Foreskin keratinocyte (primary cell): ENCODE measurements at places on chromosomes 7 and 10. TPM values are rescaled to one million over a fixed set of nuclear protein-coding genes. Genes with fewer than 3 reads are reported as not detected.

GRCh38 chr10:92052088-92052487, 128.5 kb downstream of the BTAF1 start:
- DNase-seq, result no peak

DNA sequence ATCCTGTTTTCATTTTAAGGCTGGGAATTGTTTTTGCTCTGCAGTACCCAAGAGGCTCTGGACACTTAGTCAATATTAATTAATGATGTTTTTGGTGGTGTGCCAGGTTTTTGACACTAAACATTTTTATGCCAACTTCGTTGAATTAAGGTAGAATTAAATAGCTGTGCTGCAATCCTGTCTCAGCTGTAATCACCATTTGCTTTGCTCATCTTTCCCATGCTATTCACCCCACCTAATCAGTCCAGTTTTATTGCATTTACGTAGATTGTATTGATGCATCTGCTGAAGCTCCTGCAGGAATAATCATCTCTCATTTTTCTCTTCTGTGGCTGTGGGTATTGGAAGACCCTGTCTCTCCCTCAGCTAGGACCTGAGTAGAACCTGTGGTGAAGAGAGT, 52.6 kb upstream of the TRUB1 start:
- DNase-seq, result no peak

- no peak for DNase-seq
Observed at GRCh38 chr7:88185650-88186049, 34.2 kb downstream of the SRI start.

GRCh38 chr10:3616880-3617279, 168.1 kb downstream of the KLF6 start:
- DNase-seq, result no peak

DNA sequence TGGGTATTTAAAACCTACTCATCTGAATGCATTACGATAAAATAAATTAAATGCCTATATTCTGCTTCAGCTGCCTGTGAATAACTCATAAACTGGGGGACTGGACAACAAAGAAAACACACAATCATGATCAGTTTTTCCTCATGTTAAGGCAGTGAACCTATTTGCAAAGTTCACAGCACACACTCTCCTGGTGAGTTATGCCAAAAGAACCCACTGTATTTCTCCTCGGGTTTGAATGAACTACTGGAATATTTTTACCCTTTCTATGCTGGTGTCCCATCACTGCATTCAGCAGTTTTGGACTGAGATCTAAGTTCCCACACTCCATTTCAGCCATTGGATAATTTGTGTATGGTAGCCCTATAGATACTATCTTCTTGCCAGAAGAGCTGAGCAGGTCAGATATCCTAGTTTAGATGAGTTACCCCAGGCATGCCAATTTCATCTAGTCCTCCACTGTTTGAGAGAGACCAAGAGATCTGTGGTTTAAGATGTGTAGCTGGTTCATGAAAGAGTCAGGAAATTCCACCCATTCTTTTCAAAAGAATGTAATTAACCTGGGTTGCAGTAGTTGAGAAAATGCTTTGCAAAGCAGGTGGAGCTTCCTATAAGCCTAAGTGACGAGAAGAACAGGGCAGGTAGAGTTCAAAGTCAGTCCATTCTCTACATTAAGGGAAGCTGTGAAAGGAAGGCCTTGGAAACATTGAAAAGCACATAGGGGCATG, 101.7 kb downstream of the PLXDC2 start:
- DNase-seq, result no peak

DNA sequence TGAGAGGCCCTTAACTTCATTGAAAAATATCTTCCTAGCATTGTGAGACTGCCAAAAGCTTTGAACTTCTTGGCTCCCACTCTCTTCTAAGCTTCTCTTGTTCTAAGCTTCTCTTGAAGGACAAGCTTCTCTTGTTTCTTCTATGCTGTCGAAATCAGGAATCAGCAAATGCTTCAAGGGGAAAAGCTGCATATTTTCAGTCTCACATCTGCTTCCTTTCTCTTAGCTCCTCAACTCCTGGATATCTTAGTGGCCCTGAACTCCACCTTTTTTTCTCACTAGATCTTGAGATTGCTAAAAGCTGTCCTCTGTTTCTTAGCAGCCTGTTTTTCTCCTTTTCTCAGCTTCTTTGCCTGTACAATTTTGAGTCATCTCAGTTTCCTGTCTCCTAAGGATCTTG, 73.0 kb downstream of the NEUROD6 start:
- peak; percentile 7 for DNase-seq

DNA sequence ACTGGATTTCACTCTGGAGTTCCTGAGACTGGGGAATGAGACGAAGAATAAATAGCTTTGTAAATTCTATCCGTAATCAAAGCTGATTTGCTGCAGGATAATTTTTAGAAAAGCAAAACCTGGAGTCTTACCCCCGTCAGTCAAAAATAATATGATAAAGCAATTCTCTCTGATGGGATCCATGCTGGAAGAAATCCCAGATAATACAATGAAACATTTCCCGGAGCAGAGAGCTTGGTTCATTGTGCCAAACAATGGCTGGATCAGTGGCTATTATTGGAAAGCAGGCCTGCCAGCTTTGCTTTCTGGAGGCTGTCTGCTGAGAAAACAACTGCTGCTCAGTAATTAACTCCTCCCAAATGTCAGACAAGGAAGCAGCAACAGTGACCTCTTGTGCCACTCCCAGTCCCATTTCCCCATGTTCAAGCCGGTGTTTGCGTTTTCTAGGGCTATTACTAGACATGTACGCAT, 609.4 kb upstream of the PCDH15 start:
- peak; percentile 6 for DNase-seq

GRCh38 chr7:43618073-43618472, 35.2 kb downstream of the STK17A start:
- DNase-seq, result no peak

- no peak for DNase-seq
Observed at GRCh38 chr10:73576178-73576889, 14.8 kb downstream of the USP54 start.

DNA sequence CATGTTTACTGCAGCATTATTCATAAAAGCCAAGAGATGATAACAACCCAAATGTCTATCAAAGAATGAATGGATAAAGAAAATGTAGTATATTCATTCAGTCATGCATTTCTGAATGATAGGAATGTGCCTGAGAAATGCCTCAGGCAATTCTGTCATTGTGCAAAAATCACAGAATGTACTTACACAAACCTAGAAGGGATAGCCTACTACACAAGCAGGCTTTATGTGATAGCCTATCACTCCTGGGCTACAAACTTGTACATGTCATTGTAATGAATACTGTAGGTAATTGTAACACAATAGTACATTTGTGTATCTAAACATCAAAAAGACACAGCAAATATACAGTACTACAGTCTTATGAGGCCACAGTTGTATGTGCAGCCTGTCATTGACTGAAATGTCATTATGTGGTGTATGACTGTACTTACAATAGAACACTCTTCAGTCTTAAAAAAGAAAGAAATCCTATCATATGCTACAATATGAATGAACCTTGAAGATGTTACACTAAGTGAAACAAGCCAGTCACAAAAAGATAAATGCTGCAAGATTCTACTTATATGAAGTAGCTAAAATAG, 141.8 kb upstream of the GPR22 start:
- DNase-seq, result peak; percentile 79

GRCh38 chr10:129418496-129419225, 48.4 kb upstream of the MGMT start:
- no peak for DNase-seq

DNA sequence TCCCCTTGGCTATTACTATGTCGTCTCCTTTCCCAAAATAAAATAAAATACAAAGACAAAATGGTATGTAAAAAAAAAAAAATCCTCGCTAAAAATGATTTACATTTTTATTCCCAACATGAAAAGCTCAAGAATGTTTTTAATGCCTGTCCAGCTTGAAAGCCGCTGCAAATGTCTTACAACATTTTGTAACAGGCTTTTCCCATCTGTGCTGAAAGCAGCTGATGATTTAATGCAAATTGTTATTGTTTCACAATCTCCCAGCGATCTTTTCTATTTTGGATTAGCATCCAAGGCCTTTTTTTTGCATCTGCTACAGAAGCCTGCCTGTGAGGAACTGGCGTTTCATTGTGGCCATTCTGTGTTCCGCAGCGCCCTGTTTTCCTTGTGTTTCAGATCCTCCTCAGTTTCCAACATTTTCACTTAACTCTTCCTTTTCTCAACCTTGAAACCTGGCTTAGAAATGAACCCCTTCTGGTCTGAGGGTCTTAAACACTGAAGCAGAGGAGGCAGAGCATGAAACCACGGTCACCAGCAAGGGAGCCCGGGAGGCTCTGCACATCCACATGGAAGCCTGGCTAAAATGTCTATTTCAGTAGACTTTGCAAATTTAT, 712.1 kb downstream of the PARD3 start:
- no peak for DNase-seq

GRCh38 chr7:117095055-117095454, 141.8 kb downstream of the ST7 start:
- no peak for DNase-seq

GRCh38 chr7:123797673-123798531, 47.1 kb upstream of the HYAL4 start:
- peak; percentile 97 for DNase-seq

GRCh38 chr10:112985690-112986543, 35.9 kb downstream of the TCF7L2 start:
- DNase-seq, result no peak

DNA sequence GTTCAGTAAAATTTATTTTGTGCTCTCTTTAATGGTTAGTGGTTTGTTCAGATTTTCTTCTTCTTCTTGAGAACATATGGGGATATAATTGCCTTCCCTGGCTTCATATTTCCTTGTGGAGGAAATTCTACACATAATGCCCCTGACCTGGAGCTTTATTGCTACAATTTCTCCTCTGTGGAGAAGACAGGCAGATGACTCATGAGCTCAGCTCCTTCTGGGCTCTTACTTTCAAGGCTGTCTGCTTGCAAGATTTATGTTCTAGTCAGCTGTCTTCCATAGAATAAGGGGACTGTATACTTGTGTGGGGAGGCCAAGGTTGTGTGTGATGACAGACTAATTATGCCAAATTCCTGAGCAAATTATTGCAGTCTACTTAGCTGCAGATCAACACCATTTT, 1.6 kb downstream of the LRRD1 start:
- peak; percentile 9 for DNase-seq

GRCh38 chr7:151025924-151026671, 1.8 kb upstream of the ATG9B start:
- peak; percentile 87 for DNase-seq

DNA sequence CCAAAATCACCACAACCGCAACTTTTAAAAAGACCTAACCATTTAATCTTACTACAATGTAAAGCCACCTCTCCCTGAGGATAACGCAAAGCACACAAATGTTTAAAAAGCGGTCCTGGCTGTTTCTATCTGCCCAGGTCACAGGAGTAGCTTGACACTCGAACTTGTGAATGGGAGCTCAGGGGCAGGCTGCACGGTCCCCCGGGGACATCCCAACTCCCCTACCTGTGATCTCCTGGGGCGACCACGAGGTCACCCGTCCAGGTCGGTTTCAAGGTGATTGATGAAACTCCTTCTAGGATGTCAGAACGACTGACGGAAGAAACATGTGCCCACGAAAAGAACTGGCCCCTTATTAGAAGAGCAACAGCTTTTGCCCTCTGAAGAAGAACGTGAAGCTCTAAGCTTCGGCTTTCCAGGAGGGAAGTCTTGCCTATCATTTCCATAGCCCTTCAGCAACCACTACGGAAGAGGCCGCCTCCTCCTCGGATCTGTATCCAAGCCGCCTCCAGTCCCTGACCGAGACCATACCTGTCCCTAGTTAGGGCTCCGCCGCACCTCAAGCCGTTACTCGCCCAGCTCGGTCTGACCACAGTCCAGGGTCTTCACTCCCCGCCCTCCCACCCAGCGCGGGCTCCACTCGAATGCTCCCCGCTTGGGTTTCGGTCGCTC, 459 bp downstream of the CYCS start:
- no peak for DNase-seq

- DNase-seq, result no peak
Observed at GRCh38 chr7:20307119-20307518, 23.6 kb upstream of the ITGB8 start.

DNA sequence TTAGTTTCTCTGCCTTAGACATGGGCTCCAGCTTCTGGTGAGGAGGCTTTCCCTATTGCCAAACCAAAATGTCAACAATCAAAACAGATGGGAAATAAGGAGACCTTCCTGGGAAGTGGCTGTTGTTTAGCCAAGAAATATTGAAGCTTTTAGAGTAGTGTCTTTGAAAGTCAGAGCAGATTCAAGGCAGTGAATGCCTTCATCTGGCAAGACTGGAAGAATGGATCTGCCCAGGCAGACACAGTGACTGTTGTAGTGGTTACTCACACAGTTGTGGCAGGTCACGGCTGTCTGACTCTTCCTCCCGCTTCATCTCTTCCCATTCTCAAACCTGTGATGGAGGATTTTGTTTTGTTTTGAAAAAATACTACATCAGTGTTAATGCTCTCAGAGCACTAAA, 154.1 kb upstream of the ADO start:
- DNase-seq, result peak; percentile 30

DNA sequence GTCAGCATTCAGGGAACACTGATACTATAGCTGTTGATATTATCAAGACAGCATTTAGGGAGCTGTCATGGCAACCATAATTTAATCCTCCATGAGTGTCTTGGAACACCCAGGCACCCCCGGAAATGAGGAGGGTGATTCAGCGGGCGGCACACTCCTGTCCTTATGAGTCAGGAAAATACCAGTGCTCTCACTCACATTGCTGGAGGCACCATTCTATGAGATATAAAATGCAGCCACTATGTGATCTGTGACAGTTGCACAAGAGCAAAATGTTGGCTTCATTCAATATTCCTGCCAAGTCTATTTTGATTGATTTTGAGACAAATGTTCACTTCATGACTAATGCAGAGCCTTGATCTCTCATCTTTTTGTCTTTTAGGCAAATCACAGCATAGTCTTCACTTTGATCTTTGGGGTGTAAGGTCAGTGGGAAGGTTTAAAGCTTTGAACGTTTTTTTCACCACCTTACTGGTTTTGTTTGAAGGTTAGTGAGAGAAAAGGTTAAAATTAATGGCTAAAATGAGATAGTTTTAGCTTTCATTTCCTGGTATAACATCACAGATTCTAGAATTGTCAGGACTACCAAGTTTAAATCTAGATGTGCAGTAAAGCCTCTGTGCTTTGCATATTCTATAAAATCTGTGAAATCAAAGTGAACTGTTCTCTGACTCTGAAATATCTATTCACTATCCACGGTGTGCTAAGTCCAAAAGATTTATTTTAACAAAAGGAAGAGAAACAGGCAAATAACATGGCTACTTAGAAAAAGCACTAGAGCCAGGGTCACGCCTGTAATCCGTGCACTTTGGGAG, 12.4 kb upstream of the ARHGAP12 start:
- peak; percentile 97 for DNase-seq

The WNT2 gene
- not detected in 2 replicates for polyA plus RNA-seq

The DDC gene
- not detected in 2 replicates for polyA plus RNA-seq

The PRKG1 gene
- 0.17 and 0.21 TPM in 2 replicates for polyA plus RNA-seq

The TSPAN12 gene
- polyA plus RNA-seq, result 0.29 and 0.39 TPM in 2 replicates

The MRPL32 gene
- 99.4 and 114 TPM in 2 replicates for polyA plus RNA-seq

The SPDYE2 gene
- polyA plus RNA-seq, result not detected in 2 replicates

The HOXA3 gene
- polyA plus RNA-seq, result 1.0 and 1.4 TPM in 2 replicates

The WEE2 gene
- not detected in 2 replicates for polyA plus RNA-seq

The C10orf62 gene
- not detected in 2 replicates for polyA plus RNA-seq

The NPY4R2 gene
- not detected in 2 replicates for polyA plus RNA-seq

The CTAGE8 gene
- 2.1 and 3.3 TPM in 2 replicates for polyA plus RNA-seq

The PHTF2 gene
- 5.6 and 7.7 TPM in 2 replicates for polyA plus RNA-seq

The ZNF425 gene
- polyA plus RNA-seq, result 0.95 and 1.1 TPM in 2 replicates
